ENCODE measurements at places on chromosomes 13 and 19.

GRCh38 chr13:90105849-90106496 lies 1241.5 kb upstream of the MIR17HG start:
- no peak for DNase-seq

DNA sequence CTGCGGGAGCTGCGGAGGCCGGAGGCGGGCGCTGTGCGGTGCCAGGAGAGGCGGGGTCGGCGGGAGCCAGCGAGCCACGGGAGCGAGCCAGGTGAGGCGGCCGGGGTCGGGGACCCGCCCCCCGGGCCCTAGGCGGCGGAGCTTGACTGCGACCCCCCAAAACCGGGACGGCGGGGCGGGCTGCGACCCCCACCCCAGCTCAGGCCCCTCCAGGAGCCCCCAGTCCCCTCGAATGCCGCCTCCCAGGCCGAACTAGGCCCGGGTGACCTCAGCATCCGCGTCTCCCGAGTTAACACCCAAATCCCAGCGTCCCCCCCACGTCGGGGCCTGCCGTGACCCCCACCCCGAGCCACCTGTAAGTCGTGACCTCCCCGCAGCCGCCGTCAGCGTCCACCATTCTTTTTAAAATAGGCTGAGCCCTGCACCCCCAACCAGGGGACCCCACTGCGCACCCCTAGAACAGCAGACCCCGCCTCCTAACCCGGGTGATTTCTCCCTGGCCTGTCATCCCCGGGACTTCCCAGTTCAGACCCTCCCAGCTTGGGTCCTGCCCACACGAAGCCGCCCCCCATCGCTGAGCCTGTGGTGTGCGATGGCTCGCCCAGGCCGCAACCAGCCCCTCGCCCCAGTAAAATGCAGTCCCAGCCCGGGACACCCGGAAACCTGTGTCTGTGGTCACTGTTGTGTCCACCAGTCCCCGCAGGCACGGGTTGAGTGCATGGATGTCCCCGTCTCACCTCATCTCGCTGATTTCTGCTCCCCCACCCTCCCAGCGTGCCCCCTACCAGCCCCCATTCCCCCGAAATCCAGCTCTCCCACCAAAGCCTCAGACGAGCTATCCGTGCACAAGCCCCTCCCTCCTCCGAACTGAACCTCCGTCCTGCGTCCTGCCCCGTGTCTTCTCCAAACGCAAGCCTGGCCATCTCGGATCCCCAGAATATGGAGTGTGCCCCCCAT lies 551 bp downstream of the FZR1 start:
- DNase-seq, result no peak

DNA sequence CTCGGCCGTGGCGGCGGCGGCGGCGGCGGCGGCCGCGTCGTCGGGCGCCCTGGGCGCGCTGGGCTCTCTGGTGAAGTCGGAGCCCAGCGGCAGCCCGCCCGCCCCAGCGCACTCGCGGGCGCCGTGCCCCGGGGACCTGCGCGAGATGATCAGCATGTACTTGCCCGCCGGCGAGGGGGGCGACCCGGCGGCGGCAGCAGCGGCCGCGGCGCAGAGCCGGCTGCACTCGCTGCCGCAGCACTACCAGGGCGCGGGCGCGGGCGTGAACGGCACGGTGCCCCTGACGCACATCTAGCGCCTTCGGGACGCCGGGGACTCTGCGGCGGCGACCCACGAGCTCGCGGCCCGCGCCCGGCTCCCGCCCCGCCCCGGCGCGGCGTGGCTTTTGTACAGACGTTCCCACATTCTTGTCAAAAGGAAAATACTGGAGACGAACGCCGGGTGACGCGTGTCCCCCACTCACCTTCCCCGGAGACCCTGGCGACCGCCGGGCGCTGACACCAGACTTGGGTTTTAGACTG lies 1.7 kb downstream of the SOX1 start:
- DNase-seq, result no peak

- DNase-seq, result no peak
Measured at GRCh38 chr19:46692918-46693722, 23.8 kb downstream of the PRKD2 start.

- no peak for DNase-seq
Measured at GRCh38 chr13:104976986-104977385, 1558.5 kb downstream of the EFNB2 start.

DNA sequence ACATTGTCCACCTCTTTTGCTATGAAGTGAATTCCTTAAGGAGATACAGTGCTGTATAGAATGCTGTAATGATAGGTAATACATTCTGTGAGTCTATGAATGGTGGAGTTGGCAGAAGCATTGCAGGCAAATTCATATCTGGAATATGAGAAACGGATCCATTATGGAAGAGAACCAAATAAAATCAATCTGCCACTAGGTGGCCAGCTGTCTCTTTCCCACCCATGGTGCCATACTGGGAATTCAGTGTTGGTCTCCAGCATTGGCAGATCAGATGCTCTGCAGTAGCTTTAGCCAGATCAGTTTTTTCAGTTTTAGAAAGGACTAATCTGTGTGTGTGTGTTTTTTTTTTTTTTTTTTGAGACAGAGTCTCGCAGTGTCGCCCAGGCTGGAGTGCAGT lies 27.6 kb downstream of the DNAJC3 start:
- DNase-seq, result no peak

DNA sequence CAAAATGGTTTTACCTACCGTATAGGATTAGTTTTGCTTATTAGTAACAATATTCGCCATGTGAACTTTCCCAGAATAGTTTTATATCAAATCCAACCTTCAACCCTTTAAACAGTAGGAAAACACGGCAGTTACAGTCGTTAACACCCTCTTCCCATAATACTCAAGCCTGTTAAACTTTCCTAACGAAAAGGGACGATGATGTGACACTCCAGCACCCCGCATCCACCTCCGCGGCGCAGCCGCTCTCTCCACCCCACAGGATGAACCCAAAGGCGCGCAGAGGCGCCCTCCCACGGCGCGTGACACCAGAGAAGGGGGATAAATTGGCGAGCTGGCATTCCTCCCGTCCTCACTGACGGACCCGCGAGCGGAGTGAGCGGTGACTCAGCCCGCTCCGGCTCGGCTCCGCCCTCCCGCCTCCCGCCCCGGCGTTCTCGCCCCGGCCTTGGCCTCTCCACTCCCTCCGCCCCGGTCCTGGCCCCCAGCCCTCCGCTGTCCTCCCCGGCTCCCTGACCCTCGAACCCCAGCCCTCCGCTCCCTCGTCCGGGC lies 665 bp downstream of the TUBGCP3 start:
- DNase-seq, result peak; percentile 23

- no peak for DNase-seq
Measured at GRCh38 chr13:111255228-111255790, 65.1 kb upstream of the TEX29 start.

DNA sequence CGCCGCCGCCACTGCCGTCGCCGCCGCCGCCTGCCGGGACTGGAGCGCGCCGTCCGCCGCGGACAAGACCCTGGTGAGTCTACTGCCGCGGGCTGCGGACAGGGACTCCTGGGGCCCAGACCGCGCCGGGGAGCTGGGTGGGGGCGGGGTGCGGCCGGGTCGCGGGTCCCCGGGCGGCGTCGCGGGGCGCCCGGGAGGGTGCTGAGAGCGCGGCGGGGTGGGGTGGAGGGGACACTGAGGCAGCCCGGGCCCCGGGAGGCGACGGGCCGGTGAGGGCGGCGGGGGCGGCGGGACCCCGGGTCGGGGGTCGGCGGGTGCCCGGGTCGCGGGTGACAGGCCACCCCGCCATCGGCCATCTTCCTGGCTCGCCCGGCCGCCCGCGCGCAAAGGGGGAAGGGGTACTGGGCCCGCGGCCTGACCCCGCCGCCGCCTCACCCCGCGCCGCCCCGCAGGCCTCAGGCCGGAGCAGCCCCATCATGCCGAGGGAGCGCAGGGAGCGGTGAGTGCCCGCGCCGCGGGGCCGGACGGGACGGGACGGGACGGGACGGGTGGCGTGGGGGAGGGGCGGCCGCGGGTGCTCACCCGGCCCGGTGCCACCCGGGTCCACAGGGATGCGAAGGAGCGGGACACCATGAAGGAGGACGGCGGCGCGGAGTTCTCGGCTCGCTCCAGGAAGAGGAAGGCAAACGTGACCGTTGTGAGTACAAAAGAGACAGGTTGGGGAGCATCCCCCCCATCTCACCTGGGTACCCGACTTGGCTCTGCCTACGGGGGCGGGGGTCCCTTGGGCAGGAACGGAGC lies 489 bp downstream of the CCNE1 start:
- DNase-seq, result no peak

GRCh38 chr13:34224877-34225276 lies 406.9 kb downstream of the RFC3 start:
- no peak for DNase-seq

- no peak for DNase-seq
Measured at GRCh38 chr13:105377452-105377851, 1158.0 kb downstream of the EFNB2 start.

DNA sequence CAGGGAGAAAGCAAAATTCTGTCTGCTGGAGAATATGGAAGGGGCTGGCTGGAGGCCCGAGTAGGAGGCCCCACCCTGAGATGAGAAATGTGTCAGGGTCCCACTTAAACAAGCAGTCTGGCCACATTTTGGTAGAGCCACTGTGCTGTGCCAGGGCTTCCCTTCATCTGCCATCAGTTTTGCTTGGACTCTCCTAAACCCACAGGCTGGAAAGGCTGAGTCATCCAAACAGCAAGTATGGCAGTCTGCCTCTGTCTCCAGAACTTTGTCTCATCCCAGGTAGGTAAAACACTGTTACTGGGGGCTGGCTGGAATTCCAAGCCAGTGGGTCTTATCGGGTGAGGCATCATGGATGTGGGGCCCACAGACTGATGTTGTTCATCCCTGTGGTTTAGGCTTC lies 1390.6 kb downstream of the UQCRFS1 start:
- no peak for DNase-seq

DNA sequence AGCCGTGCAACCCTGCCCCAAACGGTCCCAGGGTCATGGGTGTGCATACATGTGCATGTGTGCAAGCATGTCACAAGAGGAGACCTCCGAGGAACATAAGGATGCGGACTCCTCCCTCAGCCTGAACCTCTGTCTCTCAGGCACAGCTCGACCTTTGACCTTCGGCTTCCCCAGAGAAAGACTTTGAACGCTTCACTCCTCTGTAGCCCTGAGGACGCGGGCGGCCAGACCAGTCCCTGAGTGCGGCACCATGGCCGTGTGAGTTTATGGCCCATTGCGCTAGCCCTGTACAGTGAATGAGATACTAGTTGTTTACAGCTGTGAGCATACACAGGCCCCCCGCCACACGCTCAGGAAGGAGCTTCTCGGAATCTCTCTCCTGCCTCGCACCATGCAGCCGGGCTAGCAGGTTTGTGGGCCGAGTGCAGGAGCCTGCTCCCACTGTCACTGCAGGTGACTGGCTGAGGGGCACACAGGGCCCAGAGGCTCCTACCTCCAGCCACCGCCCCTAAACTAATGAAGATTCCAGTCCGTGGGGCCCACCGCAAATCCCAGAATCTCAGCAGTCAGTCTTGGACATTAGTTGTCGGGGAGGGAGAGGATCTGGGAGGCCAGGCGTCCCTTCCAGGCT lies 10.8 kb downstream of the RASA3 start:
- no peak for DNase-seq

- DNase-seq, result no peak
Measured at GRCh38 chr13:44738463-44738862, 162.3 kb upstream of the TSC22D1 start.

DNA sequence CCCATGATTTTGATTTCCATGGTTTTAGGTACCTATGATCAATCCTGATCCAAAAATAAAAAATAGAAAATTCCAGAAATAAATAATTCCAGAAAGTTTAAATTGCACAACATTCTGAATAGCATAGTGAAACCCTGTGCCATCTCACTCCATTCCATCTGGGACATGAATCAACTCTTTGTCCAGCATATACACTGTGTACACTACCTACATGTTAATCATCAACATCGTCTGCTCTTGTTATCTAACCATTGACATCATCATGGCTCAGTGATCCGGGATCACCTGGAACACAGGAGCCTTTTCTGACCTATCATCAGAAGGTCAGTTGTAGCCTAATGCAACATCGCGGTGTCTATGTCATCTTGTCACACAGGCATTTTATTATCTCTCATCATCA lies 75.6 kb downstream of the MYO16 start:
- no peak for DNase-seq

GRCh38 chr19:31503211-31503610 lies 154.0 kb upstream of the TSHZ3 start:
- DNase-seq, result no peak

DNA sequence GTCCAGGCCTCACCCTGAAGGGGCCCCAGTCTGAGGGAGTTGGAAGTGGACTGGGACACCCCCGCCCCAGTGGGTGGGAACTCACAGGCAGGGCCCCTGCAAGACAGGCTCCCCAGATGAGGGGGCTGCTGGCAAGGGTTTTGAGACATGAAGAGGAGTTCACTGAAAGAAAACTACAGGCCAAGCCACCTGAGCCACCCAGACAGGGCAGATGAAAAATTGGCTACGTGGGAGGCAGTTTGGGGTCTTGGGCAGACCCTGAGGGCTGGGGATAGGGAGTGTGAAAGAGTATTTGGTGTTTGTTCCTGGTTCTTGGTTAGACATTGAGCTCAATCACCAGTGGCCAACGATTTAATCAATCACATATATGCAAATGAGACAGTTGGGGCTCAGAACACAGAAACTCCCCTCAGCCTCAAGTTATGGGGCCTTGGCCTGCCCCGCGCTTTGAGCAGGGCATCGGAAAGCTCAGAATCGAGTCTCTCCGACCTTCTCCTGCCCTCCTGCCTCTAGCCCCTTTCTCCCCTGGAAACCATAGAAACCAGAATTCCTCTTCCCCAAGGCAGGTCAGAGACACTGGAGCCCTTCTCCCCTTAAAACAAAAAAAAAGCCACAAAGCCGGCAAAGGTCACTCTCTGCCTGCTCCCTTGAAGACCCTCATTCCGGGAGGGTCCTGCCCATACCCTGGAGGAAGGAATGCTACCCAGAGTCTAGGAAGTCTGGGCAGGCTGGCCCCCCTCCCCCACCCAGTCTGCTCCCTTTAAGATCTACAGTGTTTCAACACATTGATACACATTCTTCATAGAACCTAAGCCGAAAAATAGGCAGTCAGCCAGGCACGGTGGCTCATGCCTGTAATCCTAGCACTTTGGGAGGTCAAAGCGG lies 1.3 kb upstream of the ISYNA1 start:
- DNase-seq, result no peak

DNA sequence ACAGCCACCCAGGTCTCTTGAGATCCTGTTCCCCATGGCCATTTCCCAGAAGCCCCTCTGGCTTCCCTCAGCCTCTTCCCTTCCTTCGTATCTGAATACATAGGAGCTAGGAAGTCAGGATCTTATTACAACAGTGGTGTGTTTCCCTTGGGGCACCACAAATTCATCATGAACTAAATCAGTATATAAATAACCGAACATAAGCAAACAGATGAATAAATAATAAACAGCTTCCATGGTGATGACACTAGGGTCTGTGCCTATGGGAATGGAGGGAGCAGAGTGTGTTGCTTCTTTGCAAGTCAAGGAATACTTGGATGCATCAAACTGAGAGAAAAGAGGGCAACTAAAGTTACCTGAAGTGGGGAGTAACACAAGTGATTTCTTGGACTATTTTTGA lies 527.6 kb downstream of the LMO7 start:
- no peak for DNase-seq

DNA sequence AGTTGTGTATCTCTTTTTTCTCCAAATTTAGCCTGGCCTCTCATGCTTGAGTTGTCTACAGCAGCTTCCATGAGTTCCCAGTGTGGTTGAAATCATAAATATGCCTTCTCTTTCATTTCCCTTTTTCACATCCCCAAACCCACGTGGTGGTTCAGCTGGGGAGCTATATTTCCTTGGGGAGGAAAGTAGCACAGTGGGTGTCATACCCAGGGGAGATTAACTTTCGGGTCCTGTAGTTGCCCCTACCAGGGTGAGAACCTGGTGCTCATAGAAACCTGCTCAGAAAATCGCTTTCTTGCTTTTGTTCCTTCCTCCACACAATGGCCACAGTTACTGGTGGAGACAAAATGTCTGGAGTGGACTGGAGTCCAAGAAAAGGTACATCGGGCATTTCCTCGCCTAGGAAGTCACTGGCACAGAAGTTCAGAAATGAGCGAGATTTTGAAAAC lies 7.0 kb upstream of the LILRA4 start:
- no peak for DNase-seq

Data from NCI-H2227 treated with DMSO at 0.1 percent for 48 hours (cell line).